Cortex of kidney (tissue), 1 donor: ENCODE measurements at places on chromosomes 1 and 21.

- DNase-seq = no peak
Observed at GRCh38 chr1:4602462-4603294, 51.7 kb upstream of the AJAP1 start.

- no peak for DNase-seq
Observed at GRCh38 chr1:5364591-5364990, 627.6 kb downstream of the NPHP4 start.

DNA sequence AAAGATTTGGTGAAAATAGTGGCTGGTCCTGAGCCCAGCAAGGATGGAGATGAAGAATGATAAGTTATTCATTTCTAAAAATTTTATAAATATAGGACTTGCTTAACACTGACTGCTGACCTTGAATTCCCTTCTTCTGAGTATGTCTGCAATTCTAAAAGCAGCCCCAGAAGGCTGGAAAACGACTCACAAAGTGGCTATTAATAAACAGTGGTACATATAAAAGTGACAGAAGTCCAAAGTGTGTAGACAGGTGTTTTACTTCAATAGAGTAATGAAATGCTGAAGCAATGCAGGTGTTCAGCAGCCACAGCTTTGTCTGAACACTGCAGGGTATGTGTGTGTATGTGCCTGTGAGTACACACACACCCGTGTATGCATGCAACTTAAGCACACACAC is 219.0 kb upstream of the NRIP1 start:
- no peak for DNase-seq

- no peak for DNase-seq
Observed at GRCh38 chr1:162687870-162688269, 55.6 kb downstream of the DDR2 start.

- no peak for DNase-seq
Observed at GRCh38 chr21:16116798-16117197, 387.0 kb downstream of the USP25 start.

GRCh38 chr21:14356746-14357145 is 26.2 kb downstream of the HSPA13 start:
- no peak for DNase-seq

GRCh38 chr1:44225761-44226160 is 12.5 kb downstream of the DMAP1 start:
- DNase-seq = no peak

DNA sequence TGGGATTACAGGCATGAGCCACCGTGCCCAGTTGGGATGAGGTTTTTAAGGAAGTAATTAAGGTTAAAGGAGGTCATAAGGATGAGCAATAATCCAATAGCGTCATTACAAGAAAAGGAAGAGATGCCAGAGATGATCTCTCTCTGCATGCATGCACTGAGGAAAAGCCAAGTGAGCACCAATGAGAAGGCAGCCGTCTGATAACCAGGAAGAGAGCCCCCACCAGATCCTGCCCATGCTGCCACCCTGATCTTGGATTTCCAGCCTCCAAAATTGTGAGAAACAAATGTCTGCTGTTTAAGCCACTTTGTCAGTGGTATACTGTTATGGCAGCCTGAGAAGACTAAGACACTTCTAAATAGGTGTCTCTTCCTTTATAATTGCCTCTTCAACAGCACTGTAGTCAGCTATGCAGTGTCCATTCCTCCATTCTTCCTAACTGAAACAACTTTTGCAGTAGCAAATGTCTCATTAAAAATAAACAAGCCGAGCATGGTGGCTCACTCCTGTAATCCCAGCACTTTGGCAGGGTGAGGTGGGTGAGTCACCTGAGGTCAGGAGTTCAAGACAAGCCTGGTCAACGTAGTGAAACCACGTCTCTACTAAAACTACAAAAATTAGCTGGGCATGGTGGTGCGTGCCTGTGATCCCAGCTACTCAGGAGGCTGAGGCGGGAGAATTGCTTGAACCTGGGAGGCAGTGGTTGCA is 216.2 kb upstream of the RUNX1 start:
- no peak for DNase-seq

GRCh38 chr1:88276163-88276562 is 407.9 kb upstream of the PKN2 start:
- no peak for DNase-seq

DNA sequence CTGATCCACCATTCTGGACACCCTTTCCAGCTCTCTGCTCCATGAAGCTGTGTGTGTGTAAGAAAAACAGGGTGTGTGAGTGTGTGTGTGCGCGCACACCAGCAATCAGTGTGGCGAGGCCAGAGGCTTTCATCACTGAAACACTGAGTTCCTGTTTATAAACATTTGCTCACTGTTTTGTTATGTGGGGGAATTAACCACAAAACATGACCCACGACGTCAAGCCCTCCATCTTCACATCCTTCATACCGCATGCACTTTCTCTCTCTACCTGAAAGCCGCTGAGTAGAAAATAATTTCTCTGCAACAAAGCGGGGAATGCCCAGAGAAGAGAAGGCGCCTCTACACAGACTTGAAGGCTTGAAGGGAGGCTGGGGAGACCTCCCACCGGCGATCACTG is 148.9 kb upstream of the IRF2BP2 start:
- DNase-seq = no peak

GRCh38 chr1:107750364-107750959 is 214.5 kb downstream of the VAV3 start:
- DNase-seq = no peak

DNA sequence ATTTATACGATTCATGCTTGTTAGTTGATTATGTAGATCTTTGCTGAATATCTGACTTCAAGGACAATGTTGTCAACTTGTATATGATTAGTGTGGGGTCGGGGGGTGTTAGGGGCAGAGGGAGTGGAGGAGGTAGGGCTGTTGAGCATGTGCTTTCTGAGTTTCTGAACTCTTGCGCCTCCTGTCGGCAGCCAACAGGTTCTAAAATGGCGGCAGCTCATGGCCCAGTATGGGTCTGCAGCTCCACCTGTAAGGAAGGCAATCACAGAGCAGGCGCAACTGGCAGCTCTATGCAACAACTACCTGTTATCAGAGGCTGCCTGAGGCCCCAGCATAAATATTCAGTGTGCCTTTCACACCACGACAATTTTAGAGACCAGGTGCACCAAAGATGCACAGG is 205.8 kb upstream of the PLXNA2 start:
- DNase-seq = no peak

GRCh38 chr1:236990052-236990445 is 14.2 kb downstream of the MT1HL1 start:
- DNase-seq = no peak

GRCh38 chr1:36352125-36352909 is 28.9 kb upstream of the EVA1B start:
- DNase-seq = no peak

- DNase-seq = no peak
Observed at GRCh38 chr1:1355416-1355815, 2.9 kb downstream of the MXRA8 start.

DNA sequence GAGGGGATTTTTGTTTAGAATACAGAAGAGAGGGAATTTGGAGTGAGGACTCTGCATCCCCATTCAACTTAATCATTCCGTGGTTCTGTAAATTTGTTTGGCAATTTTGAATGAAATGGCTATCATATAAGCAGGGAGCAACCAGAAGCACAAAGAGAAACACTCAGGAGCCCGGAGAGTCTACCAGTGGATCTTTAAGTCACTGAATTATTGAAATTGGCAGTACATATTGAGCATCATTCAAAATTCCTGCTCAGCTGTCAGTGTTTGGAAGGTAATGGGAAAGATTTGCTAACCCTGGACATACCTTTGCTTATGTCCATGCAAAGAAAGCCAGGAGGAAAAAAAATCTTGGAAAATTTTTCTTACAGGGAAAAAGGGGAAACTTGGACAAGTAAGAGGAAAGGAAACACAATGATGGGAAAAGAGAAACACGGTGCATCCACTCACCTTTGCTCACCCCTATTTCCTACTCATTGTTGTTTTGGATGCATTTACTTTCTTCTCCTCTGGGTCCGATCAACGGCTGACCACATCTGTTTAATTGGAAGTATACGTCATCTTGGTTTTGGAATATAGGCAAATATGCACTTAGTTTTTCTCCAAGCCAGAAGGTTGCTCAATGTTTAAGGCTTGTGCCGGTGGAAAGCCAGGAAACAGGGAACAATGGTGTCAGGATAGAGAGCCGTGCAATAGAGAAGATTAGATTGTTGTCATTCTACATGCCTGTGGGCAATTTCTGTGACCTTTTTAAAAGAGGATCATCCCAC is 243.0 kb upstream of the LYPLAL1 start:
- no peak for DNase-seq

DNA sequence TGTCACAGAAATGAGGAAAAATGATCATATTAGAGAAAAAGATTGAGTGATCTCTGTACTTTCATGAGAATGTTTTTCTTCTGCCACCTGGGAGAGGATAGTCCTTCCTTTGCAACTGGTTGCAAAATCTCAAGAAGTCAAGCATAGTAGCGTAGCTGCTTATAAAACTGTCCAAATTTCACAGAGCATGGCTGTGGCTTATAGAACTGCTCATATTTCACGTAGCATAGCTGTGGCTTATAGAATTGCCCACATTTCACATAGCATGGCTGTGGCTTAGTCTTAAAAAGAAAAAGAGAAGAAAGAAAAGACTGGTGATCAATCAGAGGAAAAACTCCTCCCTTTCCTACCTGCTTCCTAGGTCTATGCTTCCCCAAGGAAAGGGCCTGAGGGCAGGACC is 329.5 kb downstream of the SIPA1L2 start:
- no peak for DNase-seq

DNA sequence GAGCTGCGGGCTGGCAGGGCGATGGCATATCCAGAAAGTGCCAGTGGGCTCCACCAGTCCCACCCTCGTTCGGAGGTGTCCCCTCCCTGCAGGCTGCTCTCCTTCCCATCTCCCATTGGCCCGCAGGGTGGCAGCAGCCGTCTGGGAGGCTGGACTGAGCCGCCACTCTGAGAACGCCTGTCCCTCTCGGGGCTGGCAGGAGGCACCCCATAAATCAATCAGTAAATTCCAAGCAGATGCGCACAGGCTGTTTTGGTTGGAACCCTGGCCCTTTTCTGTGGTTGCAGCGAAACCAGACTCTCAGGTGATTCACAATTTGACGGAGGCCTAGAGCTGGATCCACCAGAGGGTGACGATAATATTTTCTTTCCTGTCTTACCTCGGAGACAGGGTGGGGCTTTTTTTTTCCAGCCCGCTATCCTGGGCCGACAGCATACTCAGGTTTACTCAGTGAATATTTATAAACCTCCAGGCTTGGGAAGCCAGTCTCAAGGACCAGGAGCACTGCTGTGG is 99.7 kb downstream of the GLIS1 start:
- no peak for DNase-seq

- no peak for DNase-seq
Observed at GRCh38 chr1:202207292-202207691, 13.7 kb downstream of the LGR6 start.

GRCh38 chr1:226541231-226541630 is 7.3 kb upstream of the STUM start:
- DNase-seq = no peak

GRCh38 chr1:25648681-25649440 is 32.3 kb downstream of the MAN1C1 start:
- no peak for DNase-seq

- DNase-seq = no peak
Observed at GRCh38 chr1:2890221-2890850, 88.8 kb upstream of the TTC34 start.

- DNase-seq = no peak
Observed at GRCh38 chr1:222021129-222021528, 279.2 kb upstream of the DUSP10 start.

- DNase-seq = no peak
Observed at GRCh38 chr21:24552491-24552890, 1054.8 kb downstream of the MRPL39 start.

GRCh38 chr1:25560001-25560400 is 16.6 kb downstream of the LDLRAP1 start:
- DNase-seq = no peak

DNA sequence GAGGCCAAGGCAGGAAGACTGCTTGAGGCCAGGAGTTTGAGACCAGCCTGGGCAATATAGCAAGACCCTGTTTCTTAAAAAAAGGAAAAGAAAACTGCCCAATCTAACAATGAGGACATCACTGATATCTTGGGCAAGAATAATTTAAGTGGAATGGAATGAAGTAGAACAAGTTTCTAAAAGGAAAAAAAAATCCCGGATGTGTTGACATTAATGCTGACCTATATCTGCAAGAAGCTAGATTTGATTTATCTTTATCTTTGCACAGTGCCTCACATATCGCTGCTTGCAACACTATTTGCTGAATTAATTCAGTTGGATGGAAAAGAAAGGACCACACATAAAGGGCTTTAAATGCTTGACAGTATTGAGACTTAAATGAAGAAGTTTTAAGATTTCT is 27.8 kb downstream of the DIPK1A start:
- no peak for DNase-seq

DNA sequence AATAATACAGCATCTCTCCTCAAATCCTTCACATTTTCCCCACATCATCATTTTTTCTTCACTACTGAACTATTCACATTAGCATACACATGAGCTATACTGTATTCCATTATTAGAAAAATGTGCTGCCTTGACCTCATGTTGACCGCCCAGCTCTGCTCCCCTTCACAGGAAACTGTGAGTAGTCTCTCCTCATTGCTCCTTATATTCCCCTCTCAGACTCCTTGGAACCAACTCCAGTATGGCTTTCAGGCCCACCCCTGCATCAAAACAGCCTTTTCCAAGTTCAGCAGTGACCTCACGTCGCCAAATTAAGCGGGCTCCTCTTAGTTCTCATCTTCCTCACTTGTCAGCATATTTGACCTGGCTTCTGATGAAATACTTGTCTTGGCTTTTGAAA is 59.2 kb upstream of the SPAG17 start:
- no peak for DNase-seq

- DNase-seq = no peak
Observed at GRCh38 chr1:157490467-157491165, 61.7 kb downstream of the FCRL5 start.
